Activated T-helper 2 cell treated with anti-CD3 and anti-CD28 coated beads, Interferon-gamma antibody, Interleukin-2, Interleukin-4, amounts not matched to agents 10 μg/mL and 5 μg/mL and 100 μg/mL, durations not matched to agents 14 hours and 24 hours and 36 hours (primary cell): ENCODE measurements at places on chromosomes 2 and 18.

DNA sequence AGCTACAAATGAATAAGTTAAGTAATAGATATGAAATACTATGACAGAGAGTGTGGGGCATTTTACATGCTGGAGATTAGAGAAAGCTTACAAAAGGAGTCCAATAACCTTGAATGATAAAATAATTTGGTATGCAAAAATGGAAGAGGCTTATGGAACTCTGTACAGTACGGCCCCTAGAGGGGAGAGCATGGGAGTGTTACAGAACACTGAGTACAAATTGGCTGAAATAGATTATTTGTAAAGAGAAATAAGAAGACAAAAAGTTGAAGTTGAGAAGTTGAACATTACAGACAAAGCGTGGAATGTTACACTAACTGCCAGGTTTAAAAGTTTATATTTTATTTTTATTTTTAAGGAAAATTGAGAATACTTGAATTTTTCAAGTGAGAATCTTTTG, 192.1 kb upstream of the DOK6 start:
- DNase-seq = no peak

DNA sequence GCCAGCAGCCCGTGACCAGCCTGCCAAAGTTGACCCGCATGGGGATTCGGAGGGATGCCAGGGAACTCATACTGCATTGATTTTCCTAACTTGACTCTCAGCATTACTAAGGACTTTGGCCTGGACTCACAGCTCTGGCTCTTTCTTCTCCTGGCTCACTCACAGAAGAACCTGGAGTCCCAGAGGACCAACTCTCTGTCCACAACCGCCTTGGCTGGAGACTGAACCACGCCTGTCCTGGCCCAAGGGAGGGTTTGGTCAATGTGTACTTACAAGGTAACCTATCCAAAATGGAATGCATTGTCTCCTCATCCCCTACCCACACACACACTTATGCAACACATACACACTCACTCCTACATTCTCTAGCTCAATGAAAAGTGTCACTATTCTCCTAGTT, 135.6 kb upstream of the KLHL29 start:
- DNase-seq = no peak

DNA sequence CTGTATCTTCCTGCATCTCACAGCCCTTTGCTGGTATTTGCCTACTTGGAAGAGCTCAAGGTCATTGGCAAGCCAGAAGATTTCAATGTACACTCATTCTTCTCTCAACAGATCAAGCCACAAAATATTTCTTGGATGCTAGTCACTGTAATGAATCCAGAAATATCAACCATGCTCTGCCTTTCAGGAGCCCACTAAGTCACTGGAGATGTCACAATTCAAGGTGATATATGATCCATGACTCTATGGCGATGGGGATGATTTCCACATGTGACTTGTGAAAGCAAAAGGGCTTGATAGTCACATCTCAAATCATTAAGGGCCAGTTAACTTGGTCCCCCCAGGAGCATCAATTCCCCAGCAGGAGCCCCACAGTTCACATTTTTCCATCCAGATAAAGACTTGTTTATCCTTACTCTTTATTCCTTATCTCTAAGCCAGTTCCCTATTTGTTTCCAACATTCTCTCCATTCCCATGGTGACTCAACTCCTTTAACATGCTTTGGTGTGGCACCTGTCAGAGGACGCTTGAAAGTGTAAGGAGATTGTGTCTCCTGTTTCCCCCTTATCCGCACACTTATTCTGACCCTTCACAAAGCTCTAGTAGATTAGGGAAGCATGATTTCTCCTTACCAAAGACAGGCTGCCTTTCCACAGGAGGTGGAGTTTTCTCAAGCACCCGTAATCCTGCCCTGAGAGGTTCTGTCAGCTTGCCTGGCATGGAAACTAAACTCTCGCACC, 15.8 kb downstream of the PKDCC start:
- no peak for DNase-seq

DNA sequence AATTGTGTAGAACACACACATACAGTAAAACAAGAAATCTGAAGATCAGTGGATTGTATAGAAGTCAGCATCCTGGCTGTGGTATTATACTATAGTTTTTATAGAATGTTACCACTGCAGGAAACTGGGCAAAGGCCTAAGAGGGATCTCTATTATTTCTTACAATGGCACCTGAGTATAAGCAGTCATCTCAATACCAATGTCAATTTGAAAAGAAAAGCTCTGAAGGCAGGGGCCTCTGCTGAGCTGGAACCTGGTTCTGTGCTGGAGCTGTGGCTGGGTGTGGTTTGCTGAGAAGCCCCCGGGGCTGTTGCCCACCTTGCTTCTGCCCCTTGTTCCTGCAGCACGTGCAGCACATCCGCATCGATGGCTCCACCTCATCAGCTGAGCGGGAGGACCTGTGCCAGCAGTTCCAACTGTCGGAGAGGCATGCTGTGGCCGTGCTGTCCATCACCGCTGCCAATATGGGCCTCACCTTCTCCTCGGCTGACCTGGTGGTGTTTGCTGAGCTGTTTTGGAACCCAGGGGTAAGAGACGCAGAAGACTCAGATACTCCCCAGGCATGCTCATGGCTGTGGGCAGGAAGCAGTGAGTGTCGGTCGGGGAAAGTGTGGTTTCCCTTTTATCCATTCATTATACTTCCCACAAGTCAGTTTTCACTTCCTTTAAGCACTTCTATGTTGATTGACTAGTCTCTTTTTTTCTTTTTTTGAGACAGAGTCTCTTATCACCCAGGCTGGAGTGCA, 23.5 kb upstream of the RPL37A start:
- DNase-seq = no peak

GRCh38 chr2:1367601-1368000, 45.7 kb upstream of the TPO start:
- no peak for DNase-seq

GRCh38 chr18:77197073-77197472, 52.6 kb upstream of the GALR1 start:
- DNase-seq = no peak

- no peak for DNase-seq
These were observed 204.9 kb downstream of the FAM210A start for GRCh38 chr18:13521418-13521817.

DNA sequence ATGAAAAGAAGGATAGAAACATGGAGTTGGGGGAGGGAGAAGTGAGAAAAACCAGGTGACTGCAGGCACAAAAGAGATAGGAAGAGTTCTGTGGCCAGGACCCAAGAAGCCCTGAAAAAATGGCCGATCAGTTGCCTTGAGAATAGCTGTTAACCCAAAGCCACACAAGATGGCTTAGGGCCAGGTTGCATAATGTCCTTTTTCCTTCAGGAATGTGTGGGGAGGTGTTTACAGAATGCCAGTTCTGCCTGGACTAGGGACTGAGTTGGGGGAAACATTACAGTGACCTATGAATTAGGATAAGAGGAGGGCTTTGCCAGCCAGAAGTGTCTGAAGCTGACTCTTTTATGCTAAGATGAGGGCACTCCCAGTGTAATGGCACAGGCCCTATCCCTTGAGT, 17.1 kb downstream of the FAM110C start:
- DNase-seq = no peak

DNA sequence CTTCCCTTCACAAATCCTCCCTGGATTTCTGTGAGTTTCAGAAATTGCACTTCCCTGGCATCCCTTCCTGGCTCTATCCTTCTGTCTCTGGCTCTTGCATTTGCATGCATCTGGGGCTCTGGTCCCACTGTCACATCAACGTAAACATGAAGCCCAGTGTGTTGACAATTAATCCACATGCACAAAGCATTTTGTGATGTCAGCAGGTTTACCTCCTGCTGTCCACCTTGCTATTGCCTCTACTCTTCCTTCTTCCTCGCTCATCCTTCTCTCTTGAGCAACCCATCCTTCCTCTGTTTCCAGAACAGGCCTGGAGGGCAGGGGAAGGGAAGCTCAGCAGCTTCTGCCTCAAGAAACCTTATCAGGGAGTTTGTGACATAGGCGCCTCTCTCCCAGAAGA, 111.7 kb upstream of the ATP5MC3 start:
- DNase-seq = no peak

DNA sequence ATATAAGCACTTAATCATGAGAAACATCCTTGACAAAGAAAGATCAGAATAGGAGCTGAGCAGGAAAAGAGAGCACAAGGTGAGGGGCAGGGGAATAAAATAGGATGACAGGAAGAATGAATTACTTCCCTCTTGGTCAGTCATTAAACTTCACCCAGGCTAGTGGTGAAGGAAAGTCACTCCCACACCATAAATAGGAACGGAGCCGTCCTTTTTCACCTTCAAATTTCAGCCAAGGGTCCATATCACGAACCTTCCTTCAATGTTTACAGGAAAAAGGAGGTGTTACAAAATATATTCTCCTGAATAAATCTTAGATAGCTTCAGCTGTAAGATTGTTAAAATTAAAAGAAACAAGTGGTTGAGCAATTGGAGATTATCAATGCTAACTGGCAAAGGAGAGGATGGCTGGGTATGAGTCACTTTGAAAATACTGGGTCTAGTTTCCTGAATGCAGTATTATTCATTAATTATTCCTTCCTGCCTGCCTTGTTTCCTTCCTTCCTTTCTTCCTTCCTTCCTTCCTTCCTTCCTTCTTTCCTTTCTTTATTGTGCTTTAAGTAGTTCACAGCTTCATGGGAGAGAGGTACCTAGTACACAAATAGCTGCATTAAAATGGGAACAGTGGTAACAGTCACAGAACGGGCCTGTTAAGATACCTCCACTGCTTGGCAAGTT, 292.3 kb upstream of the ID2 start:
- no peak for DNase-seq

- DNase-seq = no peak
These were observed 718.2 kb upstream of the SOX11 start for GRCh38 chr2:4973973-4974372.

- peak; percentile 79 for DNase-seq
These were observed 67.2 kb downstream of the POLR1A start for GRCh38 chr2:86038291-86039081.

DNA sequence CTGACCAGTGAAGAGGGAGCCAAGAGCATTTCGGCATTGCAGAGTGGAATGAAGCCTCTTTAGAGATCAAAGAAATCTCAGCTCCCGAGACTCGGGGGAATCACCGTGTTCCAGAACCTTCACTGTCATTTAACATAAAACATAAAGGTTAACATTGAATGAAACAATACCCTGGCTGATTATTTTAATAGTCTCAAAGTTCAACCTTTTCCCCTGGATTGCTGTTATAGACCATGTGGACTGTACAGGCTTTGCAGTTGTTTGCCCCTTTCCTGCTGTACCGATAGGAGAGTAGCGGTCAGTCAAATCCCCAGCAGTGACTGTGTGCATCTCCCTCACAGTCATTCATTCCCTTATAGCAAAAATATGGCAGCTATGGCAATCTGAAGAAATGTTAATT, 48.4 kb downstream of the POU3F3 start:
- DNase-seq = no peak

DNA sequence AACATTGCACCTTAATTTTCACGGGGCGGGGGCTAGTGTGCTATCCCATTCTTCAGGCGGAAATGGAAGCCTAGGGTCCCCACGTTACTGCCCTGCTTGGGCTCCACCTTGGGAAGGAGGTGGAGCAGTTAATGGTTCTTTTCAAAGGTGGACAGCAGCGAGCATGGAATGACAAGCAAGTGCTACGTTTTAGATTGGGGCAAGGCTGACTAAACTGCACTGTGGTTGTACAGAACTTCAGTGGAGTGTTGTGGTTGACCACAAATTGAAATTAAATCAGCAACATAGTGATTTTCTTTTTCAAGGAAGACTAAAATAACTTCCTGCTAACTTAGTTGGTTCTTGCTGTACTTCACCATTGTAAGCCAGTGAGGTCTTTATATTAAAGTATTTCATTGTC, 47.0 kb downstream of the CHRNA1 start:
- peak; percentile 29 for DNase-seq

- no peak for DNase-seq
These were observed 506.9 kb downstream of the DPP10 start for GRCh38 chr2:114949228-114949804.

DNA sequence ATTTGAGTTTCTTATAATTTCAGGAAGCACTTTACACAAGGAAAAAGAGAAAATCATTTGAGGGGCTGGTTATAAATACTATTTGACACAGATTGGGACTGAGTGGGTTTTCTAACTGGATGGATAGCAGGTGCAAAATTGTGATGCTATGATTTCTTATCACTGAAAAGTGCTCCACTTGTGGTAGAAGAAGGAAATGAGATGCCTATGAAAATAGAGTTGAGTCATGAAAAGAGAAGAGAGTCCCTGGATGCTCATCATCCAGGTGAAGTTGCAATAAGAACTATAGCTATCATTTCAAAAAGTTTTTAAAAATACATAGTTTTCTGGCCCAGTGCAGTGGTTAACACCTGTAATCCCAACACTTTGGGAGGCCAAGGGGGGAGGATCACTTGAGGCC, 39.4 kb upstream of the NFE2L2 start:
- no peak for DNase-seq

- DNase-seq = no peak
These were observed 77.1 kb upstream of the EPHA4 start for GRCh38 chr2:221649051-221649775.

DNA sequence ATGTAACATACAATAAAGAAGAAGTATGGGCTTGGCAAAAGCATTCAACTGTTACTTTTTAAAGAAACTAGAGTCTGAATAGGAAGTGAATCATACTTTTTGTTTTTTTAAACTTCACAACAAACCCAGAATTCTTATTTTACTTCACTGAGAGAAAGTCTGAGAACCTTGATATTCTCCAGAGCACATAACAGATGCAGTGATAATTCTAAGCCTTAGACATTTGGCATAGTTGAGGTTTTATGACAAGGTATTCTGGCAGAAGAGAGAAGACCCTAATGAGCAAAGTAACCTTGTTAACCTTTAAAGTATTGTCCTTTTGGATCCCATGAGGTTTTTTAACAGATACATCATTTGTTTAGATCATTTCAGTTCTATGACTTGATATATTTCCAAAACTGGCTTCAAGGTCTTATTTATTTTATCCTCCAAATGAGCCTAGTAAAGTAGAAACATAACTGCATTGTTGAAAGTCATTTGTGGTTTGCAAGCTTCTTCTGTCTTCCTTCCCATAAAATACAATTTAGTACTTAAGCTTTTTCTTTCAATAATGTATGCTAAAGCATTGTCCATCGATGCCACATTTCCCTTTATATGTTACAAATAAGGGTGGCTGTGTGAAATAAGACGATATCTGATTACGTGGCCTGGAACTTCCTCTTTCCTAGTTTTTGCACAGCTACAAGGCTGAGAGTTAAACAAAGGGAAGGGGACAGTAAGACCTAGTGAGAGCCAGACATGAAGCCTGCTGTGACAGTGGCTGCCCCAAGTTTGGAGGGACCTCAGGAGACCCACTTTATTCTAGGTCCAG, 86.1 kb upstream of the ITPRID2 start:
- DNase-seq = no peak

GRCh38 chr2:112031473-112032223, 23.4 kb upstream of the TMEM87B start:
- no peak for DNase-seq

DNA sequence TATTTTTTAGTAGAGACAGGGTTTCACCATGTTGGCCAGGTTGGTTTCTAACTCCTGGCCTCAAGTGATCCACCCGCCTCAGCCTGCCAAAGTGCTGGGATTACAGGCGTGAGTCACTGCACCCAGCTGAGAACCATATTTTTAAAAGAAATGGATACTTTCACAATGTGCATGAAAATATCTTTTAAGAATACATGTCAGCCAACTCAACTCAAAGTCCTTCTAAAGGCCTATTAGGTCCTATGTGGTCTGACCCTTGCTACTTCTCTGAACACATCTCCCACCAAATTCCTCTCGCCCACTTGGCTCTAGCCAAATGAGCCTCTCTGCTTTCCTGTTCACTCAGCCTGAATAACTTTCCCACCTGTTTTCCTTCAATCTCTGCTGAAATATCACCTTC, 119.6 kb downstream of the MTX2 start:
- DNase-seq = no peak
